ENCODE measurements at places on chromosomes 12 and 14.

GRCh38 chr12:117761528-117762100, 207.2 kb downstream of the KSR2 start:
- H3K36me3 ChIP-seq = no peaks in the 10 kb centered on the region
- H3K27me3 ChIP-seq = no peaks in the 10 kb centered on the region
- DNase-seq = no peak

DNA sequence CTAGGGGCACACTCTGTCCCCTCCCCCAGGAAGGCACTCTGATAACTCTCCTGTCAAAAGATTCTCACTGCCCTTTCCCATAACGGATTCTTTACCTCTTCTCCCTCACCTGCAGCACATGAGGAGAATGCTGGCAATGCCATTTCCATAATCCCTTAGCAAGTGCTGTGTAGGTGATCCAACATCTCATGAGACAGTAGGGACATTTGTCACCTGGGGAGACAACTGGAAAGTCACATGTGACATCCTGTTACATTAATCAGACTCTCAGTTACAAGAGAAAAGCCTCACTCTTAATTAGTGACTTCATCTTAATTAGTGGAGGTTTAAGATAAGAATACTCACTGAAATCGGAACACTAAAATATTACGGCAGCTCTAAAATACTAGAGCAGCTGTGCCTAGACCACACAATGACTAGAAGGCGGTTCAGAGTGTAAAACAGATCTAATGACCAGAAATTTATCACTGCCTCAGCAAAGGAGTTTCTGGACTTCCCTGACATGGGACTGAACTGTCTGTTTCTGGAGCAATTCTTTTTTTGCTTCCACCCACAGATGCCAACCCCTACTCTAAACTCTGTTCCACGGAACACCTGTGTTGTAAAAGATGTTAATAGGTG, 75.1 kb downstream of the SPTSSA start:
- H3K4me3 ChIP-seq = no peak overlapping the region
- no peak overlapping the region for H3K27ac ChIP-seq
- no peaks in the 10 kb centered on the region for H3K36me3 ChIP-seq
- no peak for DNase-seq
- H3K4me1 ChIP-seq = no peaks in the 10 kb centered on the region
- peaks cover 3% of the 10 kb centered on the region for H3K27me3 ChIP-seq

GRCh38 chr14:92455231-92455630, 58.4 kb upstream of the RIN3 start:
- H3K27ac ChIP-seq = no peak overlapping the region
- no peaks in the 10 kb centered on the region for H3K27me3 ChIP-seq
- H3K4me1 ChIP-seq = no peaks in the 10 kb centered on the region
- H3K4me3 ChIP-seq = no peak overlapping the region
- no peaks in the 10 kb centered on the region for H3K36me3 ChIP-seq

DNA sequence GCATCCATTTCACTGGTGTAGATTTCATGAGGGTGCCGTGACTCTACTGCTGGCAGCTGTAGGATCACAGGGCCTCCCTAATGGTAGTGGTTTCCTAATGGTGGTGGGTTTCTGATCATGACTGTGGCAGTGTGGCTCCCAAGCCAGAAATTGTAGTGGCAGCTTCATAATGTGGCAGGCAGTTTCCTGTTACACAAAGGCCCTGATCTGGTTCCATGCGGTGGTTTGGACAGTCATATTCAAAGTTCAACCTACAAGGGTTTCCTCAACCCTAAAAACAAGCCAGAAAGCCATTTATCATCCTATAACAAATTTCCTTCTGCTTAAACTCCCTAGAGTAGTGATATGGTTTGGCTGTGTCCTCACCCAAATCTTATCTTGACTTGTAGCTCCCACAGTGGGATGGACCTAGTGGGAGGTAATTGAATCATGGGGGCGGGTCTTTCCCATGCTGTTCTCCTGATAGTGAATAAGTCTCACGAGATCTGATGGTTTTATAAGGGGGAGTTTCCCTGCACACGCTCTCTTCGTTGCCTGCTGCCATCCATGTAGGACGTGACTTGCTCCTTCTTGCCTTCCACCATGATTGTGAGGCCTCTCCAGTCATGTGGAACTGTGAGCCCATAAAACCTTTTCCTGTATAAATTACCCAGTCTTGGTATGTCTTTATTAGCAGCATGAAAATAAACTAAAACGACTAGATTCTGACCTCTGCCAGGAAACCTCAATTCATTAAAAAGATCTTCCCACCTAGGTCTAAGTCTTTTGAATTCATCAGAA, 257.1 kb downstream of the EFCAB11 start:
- no peak overlapping the region for H3K27ac ChIP-seq
- H3K36me3 ChIP-seq = no peaks in the 10 kb centered on the region
- peaks cover 24% of the 10 kb centered on the region for H3K4me1 ChIP-seq
- H3K27me3 ChIP-seq = no peaks in the 10 kb centered on the region

DNA sequence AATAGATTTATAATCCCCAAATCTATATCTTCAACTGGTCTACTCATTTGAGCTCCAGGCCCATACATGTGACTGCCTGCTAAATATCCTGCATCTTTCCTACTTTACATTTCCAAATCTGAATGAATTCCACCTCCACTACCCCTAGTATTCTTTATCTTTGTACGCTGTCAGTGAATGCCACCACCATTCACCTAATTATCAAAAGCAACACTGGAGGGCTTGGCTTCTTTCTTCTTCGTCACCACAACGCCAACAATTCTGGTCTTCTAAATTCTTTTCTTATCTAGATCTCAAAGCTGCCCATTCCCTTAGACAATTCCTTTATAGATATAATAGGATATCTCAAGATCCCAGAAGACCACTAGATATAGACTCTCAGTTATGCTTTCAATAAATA, 47.1 kb upstream of the ADAMTS20 start:
- no peaks in the 10 kb centered on the region for H3K4me1 ChIP-seq
- no peaks in the 10 kb centered on the region for H3K36me3 ChIP-seq
- H3K4me3 ChIP-seq = no peak overlapping the region
- DNase-seq = no peak
- H3K27me3 ChIP-seq = no peaks in the 10 kb centered on the region

GRCh38 chr14:68662392-68662791, 130.5 kb downstream of the ZFP36L1 start:
- H3K27ac ChIP-seq = no peak overlapping the region
- DNase-seq = no peak
- peaks cover 34% of the 10 kb centered on the region for H3K4me1 ChIP-seq

GRCh38 chr14:61344437-61345150, 23.2 kb downstream of the PRKCH start:
- no peak for DNase-seq
- peak overlapping the region; percentile 95 for H3K27ac ChIP-seq
- H3K4me3 ChIP-seq = peak overlapping the region; percentile 68
- no peaks in the 10 kb centered on the region for H3K27me3 ChIP-seq

DNA sequence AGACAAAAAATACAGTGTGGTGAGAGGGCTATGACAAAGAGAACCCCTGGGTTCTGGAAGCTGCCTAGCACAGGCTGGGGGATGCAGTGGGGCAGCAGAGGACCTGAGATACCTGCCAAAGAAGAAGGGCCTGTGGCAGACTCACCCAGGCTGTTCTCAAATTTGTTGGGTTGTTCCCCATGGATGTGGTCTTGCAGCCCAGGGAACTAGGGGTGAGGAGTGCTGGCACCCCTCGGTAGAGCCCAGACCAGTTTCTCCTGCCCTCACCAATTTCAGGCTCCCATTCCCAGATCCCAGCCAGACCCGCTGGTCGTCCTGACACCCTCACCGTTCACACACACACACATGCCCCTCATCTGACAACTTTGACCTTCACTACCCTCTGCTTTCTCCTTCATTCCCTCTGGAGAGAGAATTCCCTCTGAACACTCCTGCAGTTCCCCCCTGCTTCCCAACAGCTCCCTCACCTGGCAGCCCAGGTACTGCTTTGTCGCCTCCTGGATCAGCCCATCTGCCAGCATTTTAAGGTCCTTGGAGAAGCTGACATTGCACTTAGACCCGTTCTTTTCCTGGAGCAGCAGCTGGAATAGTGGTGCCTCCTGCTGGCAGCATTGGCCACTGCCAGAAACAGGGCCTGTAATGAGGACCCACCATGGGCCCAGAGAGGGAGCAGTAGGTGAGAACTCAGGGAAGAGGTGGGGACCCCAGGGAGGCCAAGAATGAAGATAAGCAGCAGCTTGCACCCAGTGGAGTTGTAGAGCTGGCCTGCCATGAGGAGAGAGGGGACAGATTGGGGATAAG, 5.9 kb upstream of the GDF11 start:
- no peaks in the 10 kb centered on the region for H3K36me3 ChIP-seq
- peak; percentile 72 for DNase-seq
- H3K4me3 ChIP-seq = peak overlapping the region; percentile 35
- H3K4me1 ChIP-seq = peaks cover 26% of the 10 kb centered on the region
- H3K27ac ChIP-seq = peak overlapping the region; percentile 69
- peaks cover 5% of the 10 kb centered on the region for H3K27me3 ChIP-seq

GRCh38 chr14:41457393-41457792, 149.3 kb upstream of the LRFN5 start:
- DNase-seq = no peak
- no peaks in the 10 kb centered on the region for H3K36me3 ChIP-seq
- no peak overlapping the region for H3K4me3 ChIP-seq

- DNase-seq = no peak
- no peak overlapping the region for H3K27ac ChIP-seq
- H3K27me3 ChIP-seq = no peaks in the 10 kb centered on the region
- no peak overlapping the region for H3K4me3 ChIP-seq
- no peaks in the 10 kb centered on the region for H3K36me3 ChIP-seq
- H3K4me1 ChIP-seq = no peaks in the 10 kb centered on the region
These were observed 374.1 kb downstream of the ADGRD1 start for GRCh38 chr12:131327521-131328488.

DNA sequence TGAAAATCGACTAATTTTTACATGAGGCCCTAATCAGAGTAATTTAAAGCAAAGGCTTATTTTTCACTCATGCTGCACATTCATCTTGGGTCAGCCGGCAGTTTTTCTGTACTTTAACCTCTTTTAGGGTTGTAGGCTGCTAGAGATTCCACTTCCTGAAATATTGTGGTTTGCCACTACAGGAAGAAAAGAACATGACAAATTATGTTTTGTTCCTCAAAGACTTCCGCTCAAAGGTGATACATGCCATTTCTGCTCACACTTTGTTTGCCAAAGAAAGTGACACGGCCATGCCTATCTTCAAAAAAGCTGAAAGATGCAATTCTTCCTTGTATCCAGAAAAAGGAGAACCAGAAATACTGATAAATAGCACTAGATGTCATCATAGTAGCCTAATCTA, 183.4 kb upstream of the PPFIA2 start:
- no peaks in the 10 kb centered on the region for H3K27me3 ChIP-seq
- DNase-seq = no peak
- no peak overlapping the region for H3K4me3 ChIP-seq
- H3K36me3 ChIP-seq = no peaks in the 10 kb centered on the region
- H3K4me1 ChIP-seq = peaks cover 23% of the 10 kb centered on the region

GRCh38 chr12:129530984-129531383, 372.8 kb downstream of the TMEM132D start:
- H3K27me3 ChIP-seq = no peaks in the 10 kb centered on the region
- H3K36me3 ChIP-seq = no peaks in the 10 kb centered on the region
- H3K27ac ChIP-seq = no peak overlapping the region
- no peak for DNase-seq

DNA sequence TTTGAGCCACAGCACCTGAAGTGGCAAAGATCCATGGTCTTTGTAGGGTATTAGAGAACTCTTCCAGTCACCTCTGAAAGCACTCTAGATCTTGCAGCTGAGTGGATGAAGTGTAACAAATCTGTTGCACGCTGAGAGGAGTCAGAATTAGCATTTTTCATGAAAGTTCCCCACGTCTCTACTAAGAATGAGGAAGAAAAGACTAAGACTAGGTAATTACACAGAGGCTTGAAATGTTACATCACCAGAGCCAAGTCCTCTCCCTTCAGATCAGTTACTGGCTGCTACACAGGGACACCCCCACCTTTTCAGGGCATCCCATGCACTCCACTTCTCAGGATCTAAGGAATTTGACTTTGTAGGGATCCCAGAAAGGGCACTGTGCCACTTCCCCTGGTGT, 98.6 kb upstream of the FKBP4 start:
- no peak overlapping the region for H3K27ac ChIP-seq
- H3K4me1 ChIP-seq = peaks cover 19% of the 10 kb centered on the region
- H3K36me3 ChIP-seq = no peaks in the 10 kb centered on the region
- no peak overlapping the region for H3K4me3 ChIP-seq
- H3K27me3 ChIP-seq = peaks cover 44% of the 10 kb centered on the region

DNA sequence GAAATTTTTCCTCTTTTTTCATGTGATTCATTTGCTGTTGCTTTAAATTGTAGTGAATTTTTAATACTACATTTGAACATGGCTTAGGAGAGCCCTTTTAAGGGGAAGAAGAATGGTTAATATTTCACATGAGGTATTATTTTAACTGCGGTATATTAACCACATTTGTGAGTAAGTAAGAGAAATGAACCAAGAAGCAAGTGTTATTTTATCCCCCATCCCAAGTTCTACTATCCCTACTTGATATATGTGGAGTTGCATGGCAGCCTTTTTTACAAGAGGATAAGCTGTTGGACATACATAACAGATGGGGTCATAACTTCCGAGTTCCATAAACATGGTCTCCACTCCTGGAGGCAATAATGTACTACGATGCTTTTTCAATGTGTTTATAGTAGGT, 623.3 kb downstream of the LRFN5 start:
- H3K27me3 ChIP-seq = no peaks in the 10 kb centered on the region
- no peaks in the 10 kb centered on the region for H3K36me3 ChIP-seq
- no peaks in the 10 kb centered on the region for H3K4me1 ChIP-seq
- no peak overlapping the region for H3K4me3 ChIP-seq

GRCh38 chr14:58492044-58492443, 64.5 kb downstream of the KIAA0586 start:
- H3K36me3 ChIP-seq = peaks cover 14% of the 10 kb centered on the region
- H3K4me1 ChIP-seq = peaks cover 12% of the 10 kb centered on the region
- H3K27me3 ChIP-seq = no peaks in the 10 kb centered on the region
- no peak for DNase-seq
- H3K27ac ChIP-seq = no peak overlapping the region
- H3K4me3 ChIP-seq = no peak overlapping the region

DNA sequence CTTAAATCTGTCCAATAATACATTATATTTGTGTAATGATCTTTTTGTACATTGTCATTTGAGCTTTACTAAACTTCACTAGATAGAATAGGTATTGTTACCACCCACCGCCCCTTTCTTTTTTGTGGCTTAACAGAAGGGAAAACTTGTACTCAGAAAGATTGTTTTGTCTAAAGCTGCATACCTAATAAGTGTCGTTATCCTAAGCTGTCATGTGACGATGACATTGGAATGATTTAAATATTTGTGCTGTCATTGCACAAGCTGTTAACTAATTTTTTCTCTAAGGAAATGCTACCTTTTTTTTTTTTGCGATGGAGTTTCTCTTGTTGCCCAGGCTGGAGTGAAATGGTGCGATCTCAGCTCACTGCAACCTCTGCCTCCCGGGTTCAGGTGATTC, 3.6 kb downstream of the DIP2B start:
- H3K4me3 ChIP-seq = no peak overlapping the region
- H3K4me1 ChIP-seq = peaks cover 51% of the 10 kb centered on the region
- peaks cover 7% of the 10 kb centered on the region for H3K36me3 ChIP-seq
- no peaks in the 10 kb centered on the region for H3K27me3 ChIP-seq
- peak overlapping the region; percentile 33 for H3K27ac ChIP-seq

DNA sequence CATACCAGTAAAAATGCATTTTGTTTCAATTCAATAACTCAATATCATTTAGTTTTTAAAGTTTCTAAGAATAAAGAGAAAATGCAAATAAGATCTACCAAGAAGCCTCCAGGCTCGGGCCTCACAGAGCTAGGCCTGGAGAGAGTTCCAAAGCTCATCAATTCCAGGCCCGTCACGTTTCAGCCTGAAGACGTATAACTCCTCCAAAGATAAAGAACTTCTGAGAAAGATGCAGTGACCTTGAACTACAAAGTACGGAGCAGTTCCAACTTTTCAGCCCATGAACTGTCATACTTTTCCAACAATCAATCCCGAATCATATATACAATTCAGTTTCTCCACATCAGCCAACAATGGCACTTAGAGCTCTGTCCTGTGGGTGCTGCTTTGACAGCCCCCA, 17.8 kb downstream of the CORO1C start:
- no peaks in the 10 kb centered on the region for H3K4me1 ChIP-seq
- H3K4me3 ChIP-seq = no peak overlapping the region
- no peak for DNase-seq
- H3K27me3 ChIP-seq = no peaks in the 10 kb centered on the region
- no peak overlapping the region for H3K27ac ChIP-seq

Measured in activated CD4-positive, alpha-beta memory T cell treated with anti-CD3 and anti-CD28 coated beads, Interleukin-2, amount 10 ng/mL, durations not matched to agents 7 days and 5 days (primary cell).